ENCODE measurements at places on chromosomes 3 and 15. TPM values are rescaled to one million over a fixed set of nuclear protein-coding genes. Genes with fewer than 3 reads are reported as not detected.

PCNP gene
- total RNA-seq: 78.5 TPM

RAB6B gene
- total RNA-seq: 0.38 TPM

ZNF620 gene
- total RNA-seq: 0.32 TPM

STRA6 gene
- total RNA-seq: not detected

ZNF860 gene
- total RNA-seq: not detected

CPLX3 gene
- total RNA-seq: not detected

CD47 gene
- 97.3 TPM for total RNA-seq

RAD51 gene
- total RNA-seq: 5.1 TPM

RFT1 gene
- total RNA-seq: 20.9 TPM

KIF7 gene
- 25.4 TPM for total RNA-seq

ZIC1 gene
- 25.5 TPM for total RNA-seq

GRCh38 chr3:3281024-3281423 lies 101.5 kb upstream of the CRBN start:
- H3K27ac ChIP-seq: no peak overlapping the region
- no peaks in the 10 kb centered on the region for H3K36me3 ChIP-seq
- H3K4me3 ChIP-seq: no peak overlapping the region
- H3K4me1 ChIP-seq: no peaks in the 10 kb centered on the region

GRCh38 chr15:101091080-101092017 lies 160.5 kb downstream of the CHSY1 start:
- peaks cover 4% of the 10 kb centered on the region for H3K4me1 ChIP-seq
- DNase-seq: peak; percentile 79
- H3K36me3 ChIP-seq: no peaks in the 10 kb centered on the region
- no peak overlapping the region for H3K4me3 ChIP-seq

DNA sequence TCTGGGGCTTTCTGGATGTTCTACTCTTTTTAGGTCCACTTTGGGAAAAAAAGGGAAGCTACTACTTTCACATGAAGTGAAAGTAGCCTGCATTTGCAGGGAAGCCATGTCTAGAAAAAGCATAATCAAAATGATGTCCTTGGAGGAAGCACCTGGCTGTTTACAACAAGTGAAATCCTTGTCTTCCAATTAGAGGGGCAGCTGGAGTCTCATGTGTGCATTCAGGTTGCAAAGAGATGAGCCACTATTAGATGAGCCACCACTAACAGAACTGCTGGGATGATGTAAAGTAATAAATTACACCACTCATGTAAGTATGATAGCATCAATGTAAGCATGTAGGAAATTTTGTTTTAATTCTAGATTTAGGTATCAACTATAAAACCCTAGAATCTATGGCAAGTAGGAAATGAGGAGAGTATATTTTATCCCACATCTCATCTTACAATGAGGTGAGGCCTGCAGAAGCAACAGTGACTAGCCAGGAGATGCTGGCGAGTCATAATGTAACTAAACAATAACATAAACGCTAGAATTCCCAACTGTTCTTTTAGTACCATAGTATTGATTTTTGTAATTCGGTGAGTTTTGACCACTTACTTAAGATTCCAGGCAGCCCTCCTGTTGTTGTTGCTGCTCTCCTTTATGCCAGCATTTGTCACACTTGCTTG lies 75.9 kb downstream of the TMEM108 start:
- H3K4me1 ChIP-seq: no peaks in the 10 kb centered on the region
- H3K27ac ChIP-seq: no peak overlapping the region
- no peaks in the 10 kb centered on the region for H3K27me3 ChIP-seq
- no peaks in the 10 kb centered on the region for H3K36me3 ChIP-seq

DNA sequence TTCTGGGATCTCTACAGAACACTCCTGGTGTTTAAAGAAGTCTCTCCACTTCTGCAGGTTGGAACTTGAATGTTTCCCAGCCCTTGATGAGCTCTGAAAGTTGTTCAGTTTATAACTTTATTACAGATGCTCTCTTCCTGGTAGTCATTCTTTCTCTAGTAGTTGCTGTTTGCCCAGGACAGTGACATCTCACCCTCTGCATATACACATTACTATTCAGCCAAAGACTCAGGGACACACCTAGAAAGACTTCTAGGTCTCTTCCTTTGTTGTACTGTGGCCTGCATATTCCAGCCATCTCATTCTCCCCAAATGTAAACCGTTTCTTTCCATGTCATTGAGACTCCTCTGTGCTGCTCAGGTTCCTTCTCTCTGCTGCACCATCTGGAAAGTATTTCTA lies 76.7 kb downstream of the MITF start:
- peaks cover 54% of the 10 kb centered on the region for H3K27me3 ChIP-seq
- no peaks in the 10 kb centered on the region for H3K4me1 ChIP-seq
- no peaks in the 10 kb centered on the region for H3K36me3 ChIP-seq
- no peak for DNase-seq
- H3K27ac ChIP-seq: no peak overlapping the region

DNA sequence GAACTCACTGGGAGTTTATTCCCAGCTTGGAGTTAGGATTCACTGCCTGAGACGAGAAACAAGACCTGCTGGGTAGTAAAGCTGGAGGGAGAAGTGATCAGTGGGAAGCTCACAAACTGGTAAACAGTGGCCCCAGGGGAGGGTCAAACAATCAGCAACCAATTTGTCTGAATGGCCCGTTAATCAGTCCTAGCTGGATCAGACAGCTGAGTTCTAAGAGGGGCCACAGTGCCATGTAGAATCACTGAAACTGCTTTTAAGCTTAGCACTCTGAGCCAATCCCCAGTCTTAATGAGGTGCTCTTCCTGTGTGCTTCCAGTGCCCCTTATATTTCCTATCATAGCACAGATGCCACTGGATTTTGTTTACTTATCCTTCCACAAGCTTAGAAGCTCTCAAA lies 591.7 kb downstream of the RSL24D1 start:
- H3K4me3 ChIP-seq: no peak overlapping the region
- no peak overlapping the region for H3K27ac ChIP-seq
- H3K27me3 ChIP-seq: no peaks in the 10 kb centered on the region
- DNase-seq: no peak

GRCh38 chr3:85003479-85003878 lies 44.7 kb downstream of the CADM2 start:
- no peaks in the 10 kb centered on the region for H3K4me1 ChIP-seq
- H3K27ac ChIP-seq: no peak overlapping the region

GRCh38 chr3:29314727-29315088 lies 33.8 kb downstream of the RBMS3 start:
- peaks cover 40% of the 10 kb centered on the region for H3K4me1 ChIP-seq
- no peak overlapping the region for H3K27ac ChIP-seq
- no peaks in the 10 kb centered on the region for H3K36me3 ChIP-seq

GRCh38 chr15:57890351-57890750 lies 175.2 kb downstream of the ALDH1A2 start:
- no peak overlapping the region for H3K4me3 ChIP-seq
- DNase-seq: peak; percentile 58
- H3K27ac ChIP-seq: no peak overlapping the region
- H3K27me3 ChIP-seq: peaks cover under 1% of the 10 kb centered on the region
- H3K36me3 ChIP-seq: no peaks in the 10 kb centered on the region

DNA sequence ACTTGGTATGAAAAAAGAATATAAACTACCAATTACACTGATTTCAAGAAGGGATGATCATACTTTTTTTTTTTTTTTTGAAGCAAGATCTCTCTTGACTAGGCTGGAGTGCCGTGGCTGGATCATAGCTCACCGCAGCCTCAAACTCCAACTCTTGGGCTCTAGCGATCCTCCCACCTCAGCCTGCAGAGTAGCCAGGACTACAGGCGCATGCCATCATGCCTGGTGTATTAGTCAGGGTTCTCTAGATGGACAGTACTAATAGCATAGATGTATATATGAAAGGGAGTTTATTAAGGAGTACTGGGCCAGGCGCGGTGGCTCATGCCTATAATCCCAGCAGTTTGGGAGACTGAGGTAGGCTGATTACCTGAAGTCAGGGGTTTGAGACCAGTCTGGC lies 11.5 kb upstream of the SEC11A start:
- peaks cover 19% of the 10 kb centered on the region for H3K4me1 ChIP-seq
- H3K27ac ChIP-seq: no peak overlapping the region
- no peak overlapping the region for H3K4me3 ChIP-seq
- H3K27me3 ChIP-seq: no peaks in the 10 kb centered on the region
- DNase-seq: no peak

DNA sequence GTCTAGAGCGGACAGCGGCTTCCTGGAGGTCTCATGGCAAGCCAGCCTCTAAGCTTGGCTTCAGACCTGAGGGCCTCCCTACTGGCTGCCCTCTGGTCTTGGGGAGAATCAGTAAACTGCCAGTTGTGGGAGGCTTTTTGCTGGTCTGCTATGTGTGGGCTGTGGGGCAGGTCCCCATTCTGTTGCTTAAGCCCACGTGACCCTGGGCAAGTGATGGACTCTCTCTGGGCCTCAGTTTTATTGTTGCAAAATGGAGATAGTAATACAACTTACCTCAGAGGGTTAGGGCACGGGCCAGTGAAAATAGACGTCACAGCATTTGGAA lies 61.7 kb downstream of the SLC6A6 start:
- peaks cover 18% of the 10 kb centered on the region for H3K4me1 ChIP-seq

- DNase-seq: no peak
- H3K4me3 ChIP-seq: no peak overlapping the region
- H3K36me3 ChIP-seq: no peaks in the 10 kb centered on the region
- H3K27me3 ChIP-seq: no peaks in the 10 kb centered on the region
These were observed 29.7 kb downstream of the EPHB1 start for GRCh38 chr3:134824791-134825190.

DNA sequence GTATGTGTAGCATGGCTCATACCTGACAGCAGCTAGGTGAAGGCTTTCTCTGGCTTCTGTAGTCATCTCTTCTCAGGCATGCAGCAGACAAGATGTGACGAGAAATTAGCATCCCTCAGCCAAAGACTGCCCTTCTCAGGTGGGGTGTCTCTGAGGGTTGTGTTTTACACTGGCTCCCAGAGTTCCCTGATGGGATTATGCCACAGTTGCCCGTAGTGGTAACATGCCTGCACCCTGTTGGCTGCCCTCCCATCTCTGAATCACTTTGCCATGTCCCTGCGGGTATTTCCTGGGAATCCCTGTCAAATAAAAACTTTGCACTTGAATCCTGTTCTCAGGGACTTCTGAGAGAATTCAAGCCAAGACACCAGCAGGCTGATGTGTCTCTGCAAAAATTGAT lies 70.5 kb downstream of the LRTM1 start:
- H3K27ac ChIP-seq: no peak overlapping the region
- peak; percentile 24 for DNase-seq
- no peaks in the 10 kb centered on the region for H3K27me3 ChIP-seq
- H3K4me3 ChIP-seq: no peak overlapping the region
- peaks cover 36% of the 10 kb centered on the region for H3K4me1 ChIP-seq
- no peaks in the 10 kb centered on the region for H3K36me3 ChIP-seq

- no peaks in the 10 kb centered on the region for H3K36me3 ChIP-seq
- no peak for DNase-seq
- no peaks in the 10 kb centered on the region for H3K27me3 ChIP-seq
- H3K27ac ChIP-seq: no peak overlapping the region
- no peak overlapping the region for H3K4me3 ChIP-seq
These were observed 125.9 kb upstream of the PHLDB2 start for GRCh38 chr3:111733154-111733553.

DNA sequence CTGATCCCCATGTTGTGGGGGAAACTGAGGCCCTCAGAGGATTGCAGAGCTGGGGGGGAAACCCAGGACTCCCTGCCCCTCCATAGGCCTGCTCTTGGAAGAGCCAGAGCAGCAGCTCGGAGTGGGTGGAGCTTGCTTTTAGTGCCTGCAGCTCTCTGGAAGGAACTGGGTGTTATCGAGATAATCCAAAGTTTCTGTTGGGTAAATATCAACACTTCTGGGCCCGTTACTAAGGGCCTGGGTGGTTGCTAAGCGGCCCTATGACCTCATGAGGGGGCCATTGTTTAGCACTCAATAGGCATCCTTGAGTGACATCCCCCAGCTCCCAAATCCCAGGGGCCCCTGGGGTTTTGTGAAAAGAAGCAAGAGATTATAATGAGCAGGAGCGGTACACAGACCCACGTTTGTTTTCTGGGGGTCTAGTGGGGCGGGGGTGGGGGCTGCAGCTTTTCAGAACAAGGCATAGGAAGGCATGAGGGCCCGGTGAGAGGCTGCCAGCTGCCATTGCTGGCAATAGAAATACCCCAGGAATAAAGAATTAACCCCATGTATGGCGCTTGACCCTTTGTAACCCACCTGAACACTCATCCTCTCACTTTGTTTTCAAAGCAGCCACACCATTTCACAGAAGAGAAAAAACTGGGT lies 48.3 kb upstream of the ATP2B2 start:
- H3K4me3 ChIP-seq: no peak overlapping the region
- H3K36me3 ChIP-seq: no peaks in the 10 kb centered on the region
- H3K27me3 ChIP-seq: peaks cover 8% of the 10 kb centered on the region
- H3K4me1 ChIP-seq: no peaks in the 10 kb centered on the region

DNA sequence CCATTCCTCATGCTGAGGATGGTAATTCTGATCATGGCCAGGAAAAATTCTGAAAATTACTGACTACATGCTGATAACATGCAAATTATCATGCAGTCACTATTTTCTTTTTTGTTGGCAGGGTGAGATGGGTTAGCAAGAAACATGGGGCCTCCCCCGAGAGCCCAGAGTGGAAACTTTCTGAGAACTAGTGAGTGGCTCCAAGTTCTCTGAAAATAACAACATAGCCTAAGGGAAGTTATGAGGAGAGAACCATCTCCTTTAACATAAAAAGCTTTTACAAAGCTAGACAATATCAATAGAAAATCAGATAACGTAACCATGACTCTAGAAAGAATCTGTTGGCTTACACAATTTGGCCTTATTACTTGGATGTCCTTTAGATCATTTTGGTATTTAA lies 254.2 kb downstream of the PLOD2 start:
- H3K27ac ChIP-seq: no peak overlapping the region
- no peak overlapping the region for H3K4me3 ChIP-seq
- H3K36me3 ChIP-seq: no peaks in the 10 kb centered on the region
- no peak for DNase-seq

GRCh38 chr15:101031213-101031612 lies 112.1 kb downstream of the LRRK1 start:
- no peak overlapping the region for H3K4me3 ChIP-seq
- no peak overlapping the region for H3K27ac ChIP-seq
- no peaks in the 10 kb centered on the region for H3K27me3 ChIP-seq
- no peaks in the 10 kb centered on the region for H3K36me3 ChIP-seq
- no peak for DNase-seq
- H3K4me1 ChIP-seq: no peaks in the 10 kb centered on the region
